ENCODE measurements at places on chromosomes 6 and 20. TPM values are rescaled to one million over a fixed set of nuclear protein-coding genes. Genes with fewer than 3 reads are reported as not detected.

ISM1 gene
- total RNA-seq: 0.52 TPM

GRCh38 chr6:157304899-157305663 lies 18.2 kb downstream of the TMEM242 start:
- DNase-seq: no peak

DNA sequence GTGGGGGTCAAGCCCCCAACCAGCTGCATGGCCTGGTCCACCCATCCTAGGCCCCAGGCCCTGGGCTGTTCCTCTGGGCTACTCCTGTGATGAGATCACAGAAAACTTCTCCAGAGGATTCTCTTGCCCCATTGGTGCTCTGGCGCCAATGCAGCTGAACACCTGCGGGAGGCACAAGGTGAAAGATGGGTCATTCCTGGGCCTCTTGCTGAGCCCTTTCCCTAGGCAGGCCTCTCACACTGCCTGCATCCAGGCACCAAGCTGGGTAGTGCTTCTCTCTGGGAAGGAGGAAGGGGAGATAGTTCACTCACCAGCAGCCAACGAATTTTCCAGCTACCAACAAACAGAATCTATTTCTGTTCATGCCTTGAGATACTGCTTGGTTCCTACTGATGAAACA lies 142.1 kb downstream of the PXDC1 start:
- DNase-seq: no peak

DNA sequence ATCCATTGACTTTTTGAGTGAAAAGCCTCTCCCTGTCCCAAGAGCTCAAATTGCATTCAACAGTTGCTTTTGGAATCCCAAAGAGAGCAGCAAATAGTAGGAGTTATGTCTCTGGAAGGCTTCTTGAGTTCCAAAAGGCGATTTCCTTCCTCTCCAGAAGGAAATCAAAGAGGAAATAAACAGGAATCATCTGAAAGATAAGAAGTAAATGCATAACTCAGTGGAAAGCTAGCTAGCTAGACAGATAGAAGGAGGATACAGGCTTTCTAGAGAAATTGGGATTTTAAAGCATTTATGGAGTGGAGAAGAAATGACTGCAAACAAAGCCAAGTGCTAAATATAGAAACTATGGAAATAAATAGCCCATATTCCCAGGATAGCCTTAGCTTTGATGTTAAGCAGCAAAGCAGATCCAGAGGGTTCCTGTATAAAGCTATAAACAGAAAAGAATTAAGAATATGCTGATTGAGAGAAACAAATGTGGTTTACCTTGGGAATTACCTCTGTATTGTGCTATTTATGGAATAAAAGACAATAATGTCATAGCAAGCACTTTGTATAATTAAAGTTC lies 214.7 kb downstream of the PLCB1 start:
- DNase-seq: no peak

- no peak for DNase-seq
Observed at GRCh38 chr20:33812152-33812849, 1.2 kb downstream of the CHMP4B start.

CPXM1 gene
- 57.1 TPM for total RNA-seq

DNA sequence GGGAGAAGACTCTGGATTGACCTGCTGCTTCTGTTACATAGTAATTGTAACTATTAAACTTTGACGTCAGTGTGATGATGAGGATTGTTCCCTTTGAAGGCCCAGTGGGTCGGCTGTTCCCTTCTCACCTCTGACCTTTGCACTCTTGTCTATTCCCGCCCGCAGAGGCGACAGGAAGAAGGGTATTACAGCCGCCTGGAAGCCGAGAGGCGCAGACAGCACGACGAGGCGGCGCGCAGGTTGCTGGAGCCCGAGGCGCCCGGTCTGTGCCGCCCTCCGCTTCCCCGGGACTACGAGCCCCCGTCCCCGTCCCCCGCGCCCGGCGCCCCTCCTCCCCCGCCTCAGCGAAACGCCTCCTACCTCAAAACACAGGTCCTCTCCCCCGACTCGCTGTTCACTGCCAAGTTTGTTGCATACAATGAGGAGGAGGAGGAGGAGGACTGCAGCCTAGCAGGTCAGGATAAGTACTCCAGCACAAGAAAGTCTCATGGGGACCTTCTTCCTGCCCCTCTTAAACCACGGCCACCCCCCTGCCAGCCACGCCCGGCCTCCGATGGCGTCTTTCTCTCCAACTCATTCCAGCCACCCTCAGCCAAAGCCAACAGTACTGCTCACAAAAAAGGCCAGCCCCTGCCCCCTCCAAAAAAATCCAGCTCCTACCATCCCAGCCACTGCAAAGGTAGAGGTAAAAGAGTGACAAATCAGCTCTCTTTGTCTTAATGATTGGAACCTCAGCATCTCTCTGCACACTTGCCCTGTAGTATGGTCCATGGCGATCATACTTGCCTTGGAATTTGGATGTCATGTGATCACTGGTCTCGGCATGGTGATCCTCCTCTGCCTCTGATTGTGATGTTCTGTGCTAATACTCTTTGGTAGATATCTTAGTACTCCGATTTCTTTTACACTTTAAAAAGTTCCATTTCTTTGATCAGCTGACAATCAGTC lies 31.6 kb upstream of the KIF25 start:
- DNase-seq: no peak

DNA sequence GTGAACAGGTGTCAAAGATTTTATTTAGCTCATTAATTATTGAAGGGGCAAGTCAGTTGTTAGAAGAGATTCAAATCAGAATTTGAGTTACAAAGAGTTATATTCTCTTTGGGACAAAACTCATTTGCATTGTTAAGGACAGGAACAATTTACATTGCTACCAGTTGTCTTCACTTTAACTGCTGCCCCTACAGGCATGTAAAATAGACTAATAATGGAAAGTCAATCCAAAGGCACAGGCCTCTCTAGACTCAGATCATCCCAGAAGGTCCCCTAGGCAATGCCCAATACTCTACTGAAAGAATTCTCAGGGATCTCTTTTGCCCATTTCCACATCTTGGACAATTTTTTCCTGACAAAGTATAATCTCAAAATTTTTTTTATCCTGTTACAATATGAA lies 95.7 kb downstream of the SCP2D1 start:
- no peak for DNase-seq

PNLDC1 gene
- 0.39 TPM for total RNA-seq

- no peak for DNase-seq
Observed at GRCh38 chr6:155264693-155265320, 994 bp downstream of the CLDN20 start.

- DNase-seq: peak; percentile 55
Observed at GRCh38 chr6:107578642-107579341, 88.9 kb downstream of the SOBP start.

FNDC11 gene
- 3.8 TPM for total RNA-seq

DNA sequence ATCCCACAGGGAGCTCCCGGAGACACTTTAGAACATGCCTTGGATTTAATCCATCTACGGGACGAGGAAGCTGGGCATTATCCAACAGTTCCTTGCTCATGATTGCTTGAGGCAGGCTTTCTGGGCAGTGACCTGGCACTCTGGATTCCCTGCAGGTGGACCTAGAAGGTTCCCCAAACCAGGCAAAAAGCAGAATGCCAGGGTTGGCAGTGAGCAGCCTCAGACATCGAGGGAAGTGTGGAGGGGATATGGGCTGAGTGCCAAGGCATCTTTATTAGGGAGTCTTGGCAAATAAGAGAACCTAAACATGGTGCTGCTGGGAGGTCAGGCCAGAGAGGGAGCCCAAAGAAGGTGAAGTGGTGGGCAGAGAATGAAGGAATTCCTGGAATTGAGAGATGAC lies 158.5 kb downstream of the CD83 start:
- DNase-seq: no peak

DNA sequence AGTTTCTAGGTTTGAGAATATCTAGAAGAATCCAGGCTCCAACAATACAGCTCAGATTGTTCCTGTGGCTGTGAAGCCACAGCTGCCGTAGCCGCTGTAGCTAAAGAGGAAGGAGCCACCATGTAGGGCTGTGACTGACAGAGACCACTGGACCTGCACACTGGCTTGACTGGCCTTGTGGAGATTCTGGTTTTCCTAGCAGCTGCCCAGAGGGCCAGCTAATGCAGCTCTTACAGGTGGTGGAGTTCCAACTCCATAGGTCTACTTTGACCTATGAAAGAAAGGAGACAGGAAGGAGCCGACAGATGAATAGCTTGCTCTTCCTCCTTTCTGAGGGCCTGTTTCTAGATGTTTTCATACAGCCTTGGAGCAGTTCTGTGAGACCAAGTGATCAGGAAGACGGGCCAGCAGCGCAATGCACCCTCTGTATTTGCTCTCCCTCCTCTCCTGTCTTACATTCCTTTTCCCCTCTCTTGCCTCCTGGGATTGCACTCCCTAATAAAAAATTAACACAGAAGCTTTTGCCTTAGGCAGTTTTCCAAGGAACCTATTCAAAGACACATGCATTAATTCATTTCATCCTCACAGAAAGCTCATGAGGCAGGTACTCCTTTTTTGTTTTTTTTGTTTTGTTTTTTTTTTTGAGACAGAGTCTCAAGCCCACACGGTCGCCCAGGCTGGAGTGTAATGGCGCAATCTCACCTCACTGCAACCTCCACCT lies 51.8 kb upstream of the MYB start:
- no peak for DNase-seq

GRCh38 chr6:52180787-52181558 lies 5.2 kb upstream of the IL17A start:
- no peak for DNase-seq

GRCh38 chr6:11368760-11369159 lies 136.3 kb upstream of the NEDD9 start:
- no peak for DNase-seq

GRCh38 chr20:2416541-2417212 lies 36.0 kb downstream of the TGM6 start:
- DNase-seq: no peak

ZNF512B gene
- total RNA-seq: 19.9 TPM

DNA sequence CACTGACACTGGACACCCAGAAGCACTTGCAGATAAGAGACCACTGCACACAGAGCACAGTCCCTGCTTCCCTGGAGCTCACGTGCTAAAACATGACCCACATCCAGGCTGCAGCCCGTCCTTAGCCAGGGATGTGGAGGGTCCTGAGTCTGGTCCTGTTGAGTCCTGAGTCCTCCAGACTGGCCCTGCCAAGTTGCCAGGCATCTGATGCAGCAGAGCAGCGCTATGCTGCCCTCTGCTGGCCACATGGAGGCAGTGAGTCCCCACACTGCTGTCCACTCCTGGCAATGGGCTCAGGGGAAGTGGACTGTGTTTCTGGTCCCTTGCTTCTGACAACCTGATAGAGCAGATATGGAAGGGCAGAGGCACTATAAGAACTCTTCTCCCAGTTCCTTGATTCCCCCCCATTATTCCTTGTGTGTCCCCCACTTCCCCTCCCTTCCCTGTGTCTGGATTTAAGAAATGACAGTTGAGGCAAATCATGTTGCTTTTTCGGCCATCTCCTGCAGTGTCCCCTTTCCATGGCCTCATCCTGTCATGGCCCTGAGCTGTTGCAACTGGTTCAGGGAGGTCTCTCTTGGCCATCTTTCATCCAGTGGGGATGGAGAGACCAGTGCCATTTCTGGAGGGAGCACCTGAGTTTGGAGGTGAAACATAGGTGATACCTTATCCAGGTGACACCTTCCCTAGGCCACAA lies 86.0 kb downstream of the DHX35 start:
- peak; percentile 82 for DNase-seq

GRCh38 chr6:121627761-121628160 lies 192.3 kb downstream of the GJA1 start:
- DNase-seq: no peak

DNA sequence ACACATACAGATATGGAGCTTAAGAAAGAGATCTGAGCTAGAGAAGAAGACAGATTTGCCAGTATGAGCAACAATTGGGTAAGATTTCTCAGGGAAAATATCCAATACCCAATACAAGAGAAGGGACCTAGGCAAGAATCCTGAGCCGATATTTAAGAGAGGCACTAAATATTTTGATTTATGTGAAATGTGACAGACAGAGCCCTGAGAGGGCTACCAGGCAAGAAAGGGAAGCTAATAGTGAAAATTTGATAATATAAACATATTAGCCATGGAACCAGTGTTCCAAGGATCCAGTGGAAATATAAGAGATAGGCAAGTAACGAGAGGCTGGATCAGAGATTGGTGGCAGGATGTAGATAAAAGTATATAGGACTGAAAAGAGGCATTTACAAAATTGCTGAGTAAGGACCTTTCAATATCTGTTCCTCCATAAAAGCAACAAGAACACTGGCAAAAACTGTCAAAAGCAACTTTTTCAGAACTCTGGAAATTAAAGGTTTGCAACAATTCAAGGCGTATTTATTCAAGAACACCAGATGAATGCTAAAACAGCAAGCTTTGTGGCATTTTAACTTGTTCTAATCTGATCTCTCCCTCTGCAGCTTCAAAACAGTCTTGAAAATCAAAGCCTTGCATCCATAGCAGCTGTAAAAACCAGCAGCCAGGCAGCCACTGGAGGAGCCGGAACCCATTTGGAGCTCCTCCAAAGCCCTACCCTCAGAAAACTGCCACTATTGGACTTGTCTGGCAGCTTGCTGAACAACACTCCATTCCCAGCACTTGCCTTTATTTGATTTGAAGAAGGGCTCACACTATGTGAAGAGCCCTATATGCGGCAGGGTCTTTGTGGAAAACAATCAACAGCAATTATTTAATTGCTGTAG lies 58.8 kb downstream of the REV3L start:
- no peak for DNase-seq

GRCh38 chr20:50249447-50250388 lies 59.1 kb downstream of the CEBPB start:
- no peak for DNase-seq

DNA sequence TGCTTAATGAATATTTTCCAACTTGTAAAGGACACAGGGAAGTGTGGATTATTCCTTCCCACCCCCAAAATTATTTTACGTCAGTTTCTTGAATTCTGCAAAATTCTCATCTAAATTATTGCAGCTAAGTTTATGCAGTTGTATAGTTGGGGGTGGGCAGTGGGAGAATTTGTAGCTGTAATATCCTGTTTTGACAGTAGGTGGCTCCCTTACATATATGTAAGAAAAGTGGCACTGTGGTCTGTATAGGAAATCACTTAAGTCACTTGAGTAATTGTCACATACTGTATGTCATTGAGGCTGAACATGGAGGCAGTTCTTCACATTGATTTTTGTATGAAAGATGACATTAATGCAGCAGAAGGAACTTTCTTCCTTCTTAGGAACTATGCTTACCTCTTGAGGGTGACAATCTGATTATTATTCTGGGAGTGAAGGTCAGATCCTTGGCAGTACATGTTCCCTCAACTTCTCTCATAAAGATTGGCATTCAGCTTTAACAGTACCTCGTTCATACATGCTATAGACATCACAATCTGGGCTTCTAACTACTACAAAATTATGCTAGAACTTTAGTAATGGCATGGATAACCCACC lies 14.6 kb upstream of the CFAP206 start:
- DNase-seq: no peak

DNA sequence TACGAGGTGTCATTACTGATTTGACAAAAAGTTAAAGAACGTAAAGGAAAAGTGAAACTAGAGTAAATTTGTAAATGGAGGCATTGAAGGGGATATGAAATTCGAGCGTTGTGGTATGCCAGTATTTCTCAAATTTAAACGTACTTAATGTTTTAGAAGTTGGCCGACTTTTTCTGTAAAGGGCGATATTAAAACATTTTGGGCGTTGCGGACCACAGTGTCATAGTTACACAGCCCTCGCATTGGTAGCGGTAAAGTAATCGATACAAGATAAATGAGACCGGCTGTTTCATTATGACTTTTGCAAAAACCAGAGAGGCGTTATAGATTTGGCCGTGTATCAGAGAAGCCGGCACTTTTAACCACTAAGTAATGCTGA lies 39.6 kb downstream of the OR2B2 start:
- DNase-seq: no peak

TASP1 gene
- total RNA-seq: 12.4 TPM
